ENCODE measurements at places on chromosomes 4 and X.

DNA sequence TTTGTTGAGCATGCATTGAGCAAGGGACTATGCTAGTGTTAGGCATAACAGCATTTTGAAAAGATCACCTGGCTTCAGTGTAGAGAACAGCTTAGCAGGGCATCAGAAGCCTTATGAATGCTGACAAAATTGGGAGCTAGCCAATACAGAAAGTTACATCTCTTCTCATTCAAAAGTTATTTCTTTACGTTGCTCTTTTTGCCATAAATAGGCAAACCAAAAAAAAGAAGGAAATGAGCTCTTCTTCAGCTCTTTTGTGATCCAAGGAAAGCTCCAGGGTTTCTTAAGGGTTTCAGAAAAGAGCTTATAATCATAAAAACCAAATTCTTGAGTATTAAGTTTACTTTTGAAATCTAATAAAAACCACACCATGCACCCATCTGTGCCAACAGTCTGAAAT, 35.2 kb upstream of the LNX1 start:
- DNase-seq: no peak

DNA sequence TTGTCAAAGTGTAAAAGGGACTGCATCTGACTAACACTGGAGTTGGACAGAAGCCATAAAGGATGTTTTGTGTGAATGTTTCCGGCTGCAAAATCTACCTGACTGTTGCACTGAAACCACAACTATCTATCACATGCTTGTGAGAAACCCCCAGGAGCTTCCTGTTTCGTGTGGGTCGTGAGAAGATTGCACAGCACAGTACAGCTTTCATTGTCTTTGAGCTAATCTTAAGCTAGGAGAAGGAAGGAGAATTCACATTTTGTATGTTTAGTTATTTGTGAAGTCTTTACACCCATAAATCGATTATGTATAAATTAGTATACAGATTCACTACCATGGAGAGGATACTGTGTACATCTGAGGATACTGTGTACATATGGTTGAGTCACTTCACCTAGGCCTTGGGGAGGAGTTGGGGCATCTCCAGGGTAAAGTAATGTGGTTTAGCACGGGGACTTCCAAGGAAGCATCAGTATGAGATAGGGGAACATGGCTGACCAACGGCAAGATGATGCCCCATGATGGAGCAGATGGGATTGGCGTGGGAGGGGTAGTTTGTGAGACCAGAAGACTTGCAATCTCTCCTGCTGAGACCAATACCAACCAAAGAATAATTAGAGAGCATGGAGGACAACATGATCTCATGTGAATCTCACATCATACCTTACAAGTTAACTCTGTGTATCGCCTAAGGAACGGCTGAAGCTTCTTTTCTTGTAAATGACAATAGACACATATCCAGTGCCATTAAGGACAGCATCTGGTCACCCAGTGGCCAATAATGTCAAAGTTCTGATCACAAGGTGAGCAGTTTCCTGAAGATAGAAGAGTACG, 43.1 kb upstream of the FAM9C start:
- peak; percentile 65 for DNase-seq

DNA sequence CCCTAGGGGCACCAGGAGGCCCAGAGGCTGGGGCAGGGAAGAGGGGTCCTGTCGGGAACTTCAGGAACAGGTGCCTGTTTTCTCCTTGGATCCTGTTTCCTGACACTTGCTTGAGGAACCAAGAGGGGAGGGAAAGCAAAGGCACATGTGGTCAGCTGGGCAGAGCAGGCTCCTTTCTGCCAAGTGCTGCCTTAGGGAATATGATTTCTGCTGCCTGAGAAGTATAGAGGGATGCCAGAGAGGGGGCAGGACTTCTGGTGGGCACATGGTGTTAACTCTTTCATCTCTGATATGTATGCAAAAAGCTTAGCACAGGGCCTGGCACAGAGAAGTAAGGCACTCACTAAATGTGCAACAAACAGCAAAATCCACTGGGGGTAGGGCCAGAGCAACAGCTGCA, 51.2 kb upstream of the PJA1 start:
- no peak for DNase-seq

GRCh38 chr4:121358473-121358872, 22.3 kb downstream of the QRFPR start:
- DNase-seq: no peak

GRCh38 chr4:17619416-17620105, 5.1 kb downstream of the MED28 start:
- no peak for DNase-seq

DNA sequence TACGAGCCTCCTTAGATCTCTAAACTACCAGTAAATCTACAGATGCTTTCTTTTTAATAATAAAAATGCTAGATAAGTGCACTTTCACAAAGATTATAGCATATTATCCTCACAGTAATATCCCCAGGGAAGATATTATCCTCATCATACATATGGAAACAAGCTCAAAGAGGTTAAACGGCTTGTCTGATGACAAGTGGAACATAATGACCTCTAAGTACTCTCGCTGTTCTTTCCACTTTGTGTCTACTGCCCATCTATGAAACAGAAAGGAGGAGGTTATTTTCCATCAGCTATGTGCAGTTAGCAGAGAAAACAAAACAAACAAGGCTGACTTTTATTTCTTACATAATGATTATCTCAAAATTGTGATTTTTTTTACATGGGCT, 42.8 kb upstream of the PRDM8 start:
- no peak for DNase-seq

GRCh38 chrX:40112996-40113395, 15.2 kb upstream of the BCOR start:
- DNase-seq: no peak

DNA sequence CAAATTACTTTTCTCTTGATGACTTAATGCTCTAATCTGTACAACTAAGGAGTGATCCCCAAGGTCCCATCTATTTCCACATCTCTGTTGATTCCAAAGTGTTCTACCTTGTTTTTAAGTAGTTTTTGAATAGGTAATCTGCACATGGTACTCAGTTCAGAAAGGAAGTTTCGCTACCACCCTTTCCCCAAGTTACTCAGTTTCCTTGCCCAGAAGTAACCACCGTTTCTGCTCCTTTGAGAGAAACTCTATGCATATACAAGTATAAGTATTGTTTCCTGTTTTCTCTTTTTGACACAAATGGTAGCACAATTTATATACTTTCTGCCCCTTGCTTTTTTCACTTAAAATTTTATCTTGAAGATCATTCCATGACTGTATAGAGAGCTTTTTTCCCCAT, 18.1 kb downstream of the TMEM154 start:
- no peak for DNase-seq

DNA sequence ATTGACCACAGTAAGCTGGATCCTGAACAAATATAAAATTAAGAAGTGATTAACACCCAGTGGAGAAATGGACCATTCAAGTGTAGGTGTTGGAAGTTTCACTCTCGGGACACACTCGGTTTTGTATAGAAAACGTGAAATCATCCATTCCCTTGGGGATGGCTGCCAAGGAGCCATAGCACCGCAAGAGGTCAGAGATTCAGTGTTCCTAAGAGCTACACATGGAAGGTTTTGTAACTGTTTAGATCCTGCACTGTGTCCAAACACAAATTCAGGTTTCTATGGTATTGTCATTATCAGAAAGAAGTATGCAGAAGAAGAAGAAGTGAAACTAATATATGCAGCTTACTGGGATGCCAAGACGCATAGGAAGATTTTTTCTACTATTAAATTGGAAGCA, 281.0 kb downstream of the LDB2 start:
- no peak for DNase-seq

GRCh38 chr4:146638786-146639505, at the start of gene POU4F2:
Gene POU4F2, plus strand, starts transcription at chr4:146638893. Its CDS starts 248 bp downstream, at chr4:146639141.
- DNase-seq: no peak

DNA sequence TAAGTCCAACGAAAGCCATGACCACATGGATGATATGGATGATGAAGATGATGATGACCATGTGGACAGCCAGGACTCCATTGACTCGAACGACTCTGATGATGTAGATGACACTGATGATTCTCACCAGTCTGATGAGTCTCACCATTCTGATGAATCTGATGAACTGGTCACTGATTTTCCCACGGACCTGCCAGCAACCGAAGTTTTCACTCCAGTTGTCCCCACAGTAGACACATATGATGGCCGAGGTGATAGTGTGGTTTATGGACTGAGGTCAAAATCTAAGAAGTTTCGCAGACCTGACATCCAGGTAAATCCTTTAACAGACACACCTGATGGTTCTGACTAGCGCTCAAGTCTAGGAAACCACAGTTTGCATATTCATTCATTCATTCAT, 6.0 kb downstream of the SPP1 start:
- no peak for DNase-seq

DNA sequence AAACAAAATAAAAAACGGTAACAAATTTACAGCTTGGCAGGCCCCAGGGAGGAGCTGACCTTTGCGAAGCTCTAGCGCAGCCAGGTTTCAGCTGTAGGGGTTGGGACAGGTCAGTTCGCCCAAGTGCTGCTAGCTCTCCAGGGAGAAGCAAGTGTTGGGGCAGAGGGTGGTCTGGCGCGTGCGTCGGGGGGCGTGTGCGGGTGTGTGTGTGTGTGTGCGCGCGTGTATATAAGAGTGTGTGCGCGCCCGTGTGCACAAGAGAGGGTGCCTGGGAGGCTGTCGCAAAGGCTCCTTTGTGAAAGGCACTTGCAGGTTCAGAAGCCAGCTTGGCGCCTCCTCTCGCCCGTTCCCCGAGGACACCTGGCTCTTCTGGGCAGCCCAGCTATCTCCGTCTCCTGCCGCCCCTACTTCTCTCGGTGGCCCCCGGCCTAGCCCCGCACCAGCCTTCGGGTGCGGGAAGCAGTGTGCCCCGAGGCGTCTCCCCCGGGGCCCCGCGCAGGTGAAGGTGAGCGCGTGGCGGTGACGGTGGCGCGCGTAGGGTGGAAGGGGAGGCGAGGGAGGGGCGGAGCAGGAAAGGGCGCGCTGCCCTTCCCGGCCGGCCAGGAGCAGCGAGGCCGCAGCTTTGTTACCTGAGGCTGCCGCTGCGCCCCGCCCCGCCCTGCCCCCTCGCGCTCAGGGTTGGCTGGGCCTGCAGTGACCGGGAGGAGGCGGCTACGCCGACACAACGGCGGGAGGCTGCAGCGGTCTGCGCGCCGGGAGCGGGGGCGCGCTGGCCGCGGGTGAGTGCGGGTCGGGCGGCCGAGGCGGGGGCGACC, at the start of gene FHDC1:
TSS of gene FHDC1 (plus strand) at position 693 of the 815 bp plus-strand sequence. CDS start 6,735 bp downstream, outside the sequence.
- no peak for DNase-seq

DNA sequence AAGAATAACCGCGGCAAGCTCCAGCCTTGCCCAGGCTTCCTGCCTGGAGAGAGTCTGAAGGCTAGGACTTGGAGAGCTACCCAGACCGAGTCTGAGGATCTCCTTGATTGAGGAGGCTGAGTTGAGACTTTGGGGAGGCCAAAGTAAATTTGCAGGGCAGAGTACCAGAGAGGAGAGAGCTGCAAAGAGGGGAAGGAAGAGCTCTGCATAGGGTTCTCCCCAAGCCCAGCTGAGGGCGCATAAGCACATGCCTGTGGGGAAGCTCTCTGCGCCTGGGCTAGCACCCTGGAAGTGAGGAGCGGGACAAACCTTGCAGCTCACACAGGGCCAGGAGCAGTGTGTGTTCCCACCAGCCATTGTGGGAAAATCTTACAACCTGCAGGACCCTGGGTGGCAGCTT, 56.1 kb downstream of the FAM193A start:
- DNase-seq: no peak

- DNase-seq: no peak
These were observed 770.8 kb upstream of the PRKX start for GRCh38 chrX:4484266-4484665.

DNA sequence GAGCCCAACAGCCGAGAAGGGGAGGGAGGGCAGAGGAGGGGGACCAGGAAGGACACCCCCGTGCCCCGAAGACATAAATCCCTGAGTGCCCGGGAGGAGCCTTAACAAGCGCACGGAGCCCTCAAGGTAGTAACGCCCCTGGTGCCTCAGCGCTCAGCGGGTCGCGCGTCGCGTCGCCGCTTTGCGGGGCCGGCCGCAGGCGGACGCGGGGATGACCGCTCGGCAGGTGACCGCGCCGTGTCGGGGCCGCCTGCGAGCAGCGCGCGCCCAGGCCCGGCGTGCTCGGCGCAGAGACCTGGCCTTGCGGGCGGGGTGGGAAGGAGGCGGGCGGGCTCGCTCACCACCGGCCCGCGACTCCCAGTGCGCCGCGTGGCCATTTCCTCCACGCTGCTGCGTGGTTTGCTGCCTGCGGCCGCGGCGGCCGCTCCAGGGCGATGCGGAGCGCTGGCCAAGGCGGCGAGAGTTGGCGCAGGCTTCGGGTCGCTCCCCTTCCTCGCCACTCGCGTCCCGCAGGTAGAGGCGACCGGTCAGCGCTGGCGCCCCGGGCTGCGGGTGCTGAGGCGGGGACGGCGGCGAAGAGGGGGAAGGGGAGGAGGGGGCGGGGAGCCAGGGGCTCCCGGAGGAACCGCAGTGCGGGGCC, 632 bp downstream of the CCSER1 start:
- no peak for DNase-seq

- peak; percentile 62 for DNase-seq
These were observed 5.6 kb downstream of the PRDM8 start for GRCh38 chr4:80202741-80203553.

- no peak for DNase-seq
These were observed 84.4 kb downstream of the FBXW7 start for GRCh38 chr4:152451496-152451895.

GRCh38 chr4:166421556-166422156, 548.6 kb downstream of the TLL1 start:
- DNase-seq: no peak

GRCh38 chr4:181509073-181509472, 734.1 kb upstream of the TENM3 start:
- no peak for DNase-seq

- DNase-seq: peak; percentile 14
These were observed 48.8 kb downstream of the CLDN34 start for GRCh38 chrX:10015723-10016518.

- no peak for DNase-seq
These were observed 50.8 kb downstream of the CBLL2 start for GRCh38 chrX:22323541-22323940.

DNA sequence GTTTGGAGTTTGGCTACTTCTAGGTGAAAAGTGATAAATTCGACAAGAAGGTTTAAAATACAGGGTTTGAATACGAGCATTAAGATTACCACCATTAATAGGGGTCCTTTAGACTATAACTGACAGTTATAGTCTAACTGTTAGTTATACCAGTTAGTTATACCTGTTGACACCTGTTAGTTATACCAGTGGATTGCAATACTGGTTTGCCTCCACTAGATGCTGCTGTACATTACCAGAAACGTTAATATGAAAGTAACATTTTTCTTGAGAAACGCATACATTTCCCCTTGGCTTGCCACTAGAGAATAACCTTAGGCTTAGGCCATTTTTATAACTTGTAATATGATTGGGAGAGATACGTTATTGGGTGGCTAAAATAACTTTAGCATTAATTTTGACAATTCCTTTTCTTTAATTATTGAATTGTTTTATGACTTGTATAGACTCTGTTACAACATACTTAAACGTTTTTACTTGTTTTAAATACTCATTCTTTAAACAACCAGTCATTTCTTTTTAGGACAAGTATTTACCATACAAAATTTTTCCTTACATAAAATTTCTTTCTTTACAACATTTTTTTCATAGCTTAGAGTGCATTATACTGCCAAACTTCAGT, 911.2 kb downstream of the FSTL5 start:
- DNase-seq: no peak

GRCh38 chr4:170675568-170676262, 586.0 kb upstream of the AADAT start:
- no peak for DNase-seq
